ENCODE measurements at places on chromosomes 5 and 9.
A peak's percentile ranks its signal among the peaks of the same experiment; 100 is the strongest.

DNA sequence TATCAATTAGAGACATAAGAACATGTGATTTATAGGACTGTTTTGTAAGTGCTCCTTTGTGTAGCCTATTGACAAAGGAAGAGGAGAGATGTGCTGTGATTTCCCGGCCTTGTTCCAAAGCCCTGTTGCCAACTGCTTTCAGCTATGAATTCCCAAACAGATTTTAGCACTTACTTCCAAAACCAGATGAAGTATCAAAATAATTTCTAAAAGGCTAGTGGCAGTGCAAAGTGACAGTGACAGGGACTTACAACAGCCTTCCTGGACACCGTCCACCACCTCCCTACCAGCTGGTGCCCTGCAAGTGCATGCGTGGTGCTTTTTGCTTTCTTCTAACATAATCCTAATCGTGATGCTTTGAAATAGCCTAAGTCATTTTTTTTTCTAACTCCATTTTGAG, 254.1 kb upstream of the ACTBL2 start:
- no peak for DNase-seq

DNA sequence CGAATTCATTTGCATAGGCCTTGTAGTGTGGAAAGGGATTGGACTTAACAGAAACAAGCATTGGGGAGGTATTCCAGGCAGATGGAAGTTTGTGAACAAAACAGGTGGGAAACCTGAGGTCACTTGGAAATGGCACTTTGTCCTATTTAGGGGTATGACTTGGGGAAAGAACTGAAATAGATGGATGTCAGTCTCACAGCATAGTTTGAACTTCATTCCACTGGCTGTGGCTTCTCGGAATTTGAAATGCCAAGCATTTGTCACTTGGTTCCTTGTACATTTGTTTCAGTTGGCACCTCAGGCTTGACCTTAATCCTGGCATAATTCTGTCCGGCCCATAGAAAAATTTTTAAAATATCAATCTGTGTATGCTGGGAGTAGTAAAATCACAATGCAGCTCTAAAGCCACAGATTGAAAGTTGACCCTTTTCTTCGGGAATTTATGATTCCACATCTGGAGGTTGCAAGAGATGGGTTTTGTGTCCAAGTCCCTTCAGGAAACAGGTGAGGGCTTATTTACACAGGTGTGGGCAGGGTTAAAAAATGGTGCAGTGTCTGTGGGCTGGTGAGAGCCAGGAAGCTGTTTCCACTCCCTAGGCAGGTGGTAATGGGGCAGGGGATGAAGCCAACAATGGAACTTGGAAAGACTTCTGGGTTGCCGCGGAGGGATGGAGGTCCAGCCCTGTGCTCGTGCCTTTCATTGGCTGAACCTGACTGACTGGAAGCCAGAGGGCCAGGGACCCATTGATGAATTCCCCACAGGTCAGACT, 39.2 kb upstream of the PDE8B start:
- DNase-seq = no peak

- no peak for DNase-seq
Measured at GRCh38 chr5:124453221-124454051, 293.0 kb downstream of the ZNF608 start.

- peak; percentile 48 for DNase-seq
Measured at GRCh38 chr5:81749561-81750307, 1.2 kb downstream of the SSBP2 start.

GRCh38 chr5:172979778-172980177, 3.8 kb upstream of the ATP6V0E1 start:
- DNase-seq = no peak

DNA sequence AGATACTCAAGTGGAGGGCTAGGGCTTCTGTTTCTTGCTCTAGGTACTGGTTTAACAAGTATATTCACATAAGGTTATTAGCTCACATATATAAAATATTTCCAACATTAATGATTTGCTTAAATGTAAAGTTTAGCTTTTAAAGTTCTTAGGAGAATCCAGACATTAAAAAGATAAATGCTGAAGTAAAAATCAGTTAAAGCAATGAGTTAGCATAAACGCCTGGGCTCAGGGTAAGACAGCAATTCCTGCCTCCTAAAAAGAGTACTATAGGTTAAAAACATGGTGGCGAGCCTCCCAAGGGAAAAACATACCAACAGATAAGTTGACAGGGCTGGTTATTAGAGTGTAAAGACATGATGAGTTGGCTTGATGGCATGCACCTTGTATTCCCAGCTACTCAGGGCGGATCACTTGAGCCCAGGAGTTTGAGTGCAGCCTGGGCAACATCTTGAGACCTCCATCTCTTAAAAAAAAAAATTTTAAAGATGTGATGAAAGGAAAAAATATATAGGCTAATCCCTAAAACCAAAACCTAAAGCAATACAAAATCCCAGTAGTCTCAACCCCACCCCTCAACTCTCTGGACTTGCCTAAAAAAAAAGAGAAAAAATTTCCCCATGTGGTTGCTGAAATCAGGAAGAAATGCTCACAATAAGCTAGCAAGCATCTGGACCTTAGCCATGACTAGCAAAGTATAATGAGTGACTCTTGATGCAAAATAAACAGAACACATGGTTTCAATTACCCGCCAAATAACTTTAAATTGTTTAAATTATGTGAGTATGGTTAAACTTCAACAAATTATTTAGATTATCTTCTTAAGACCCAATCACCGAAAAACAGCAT, 3.6 kb downstream of the GOLPH3 start:
- no peak for DNase-seq

DNA sequence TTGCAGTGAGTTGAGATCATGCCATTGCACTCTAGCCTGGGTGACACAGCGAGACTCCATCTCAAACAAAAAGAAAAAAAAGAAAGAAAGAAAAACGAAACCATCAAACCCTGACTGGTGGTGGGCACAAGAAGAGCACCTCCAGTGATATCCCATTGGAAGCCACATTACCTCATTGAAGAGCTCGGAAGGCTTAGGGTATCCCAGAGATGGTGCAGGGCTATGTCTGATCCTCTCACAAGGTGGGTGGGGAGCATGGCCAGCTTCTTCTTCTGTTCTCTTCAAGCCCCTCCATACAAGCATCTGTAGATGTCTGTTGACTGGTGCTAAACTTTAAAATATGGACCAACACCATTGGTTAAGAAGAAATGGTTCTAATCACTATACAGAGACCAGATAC, 45.8 kb downstream of the GAS1 start:
- no peak for DNase-seq

GRCh38 chr5:31124651-31125305, 68.7 kb upstream of the CDH6 start:
- DNase-seq = no peak

DNA sequence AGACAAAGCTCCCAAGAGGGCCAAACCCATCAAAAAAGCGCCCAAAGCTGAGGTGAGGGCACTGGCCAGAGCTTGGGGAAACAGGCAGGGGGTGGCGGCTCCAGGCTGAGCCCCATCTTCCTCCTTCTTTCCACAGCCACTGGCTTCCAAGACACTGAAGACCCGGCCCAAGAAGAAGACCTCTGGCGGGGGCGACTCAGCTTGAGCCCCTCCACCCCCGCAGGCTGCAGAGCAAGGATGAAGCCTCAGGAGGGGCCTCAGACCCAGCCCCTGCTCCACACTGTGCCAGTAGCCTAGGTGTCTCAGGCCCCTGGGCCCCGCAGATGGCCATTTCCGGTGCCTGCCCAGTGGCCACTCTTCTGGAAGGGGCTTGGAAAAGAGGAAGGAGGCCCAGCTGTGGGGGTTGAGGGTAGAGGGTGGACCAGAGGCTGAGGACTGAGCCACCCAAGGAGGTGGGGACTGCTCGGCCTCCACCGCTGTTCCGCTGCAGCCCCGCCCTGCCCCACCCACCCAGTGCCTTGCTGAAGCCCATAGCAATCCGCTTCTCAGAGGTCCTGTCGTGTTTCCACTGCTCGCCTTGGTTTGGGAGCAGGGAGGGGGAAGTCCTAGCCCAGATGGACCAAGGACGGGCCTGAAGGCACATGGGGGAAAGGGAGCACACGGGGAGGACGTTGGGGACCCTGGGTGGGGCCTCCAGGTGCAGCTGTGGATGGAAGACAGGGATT, 6.9 kb downstream of the REEP2 start:
- DNase-seq = no peak

GRCh38 chr9:91102269-91102668, 259.4 kb downstream of the AUH start:
- DNase-seq = no peak

GRCh38 chr9:92970467-92970923, 23.2 kb downstream of the FGD3 start:
- no peak for DNase-seq

DNA sequence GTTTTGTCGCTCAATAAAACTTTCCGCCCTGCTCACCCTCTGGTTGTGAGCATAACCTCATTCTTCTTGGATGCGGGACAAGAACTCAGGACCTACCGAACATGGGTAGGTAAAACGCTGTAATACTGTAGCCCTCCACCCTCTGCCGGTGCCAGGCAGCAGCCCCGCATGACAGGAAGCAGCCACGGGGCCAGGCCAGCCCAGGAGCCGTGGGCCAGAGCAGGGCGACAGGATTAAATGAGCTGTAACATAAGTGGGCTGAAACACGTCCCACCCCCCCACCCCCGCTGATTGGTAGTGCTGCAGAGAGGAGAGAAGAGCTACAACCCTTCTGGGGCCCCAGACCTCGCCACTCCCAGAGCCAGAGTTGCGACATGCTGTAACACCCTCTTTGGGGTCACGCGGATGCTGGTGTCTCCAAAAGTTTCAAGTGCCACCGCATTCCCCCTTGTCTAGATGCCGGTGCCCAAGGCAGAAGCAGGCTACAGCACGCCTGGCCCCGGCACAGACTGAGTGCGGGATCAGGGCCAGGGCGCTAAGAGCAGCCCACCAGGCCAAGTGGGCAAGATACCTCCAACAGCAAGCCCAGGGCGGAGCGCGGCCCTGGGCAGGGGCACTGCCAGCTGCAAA, 81.8 kb downstream of the FBXW11 start:
- DNase-seq = no peak

DNA sequence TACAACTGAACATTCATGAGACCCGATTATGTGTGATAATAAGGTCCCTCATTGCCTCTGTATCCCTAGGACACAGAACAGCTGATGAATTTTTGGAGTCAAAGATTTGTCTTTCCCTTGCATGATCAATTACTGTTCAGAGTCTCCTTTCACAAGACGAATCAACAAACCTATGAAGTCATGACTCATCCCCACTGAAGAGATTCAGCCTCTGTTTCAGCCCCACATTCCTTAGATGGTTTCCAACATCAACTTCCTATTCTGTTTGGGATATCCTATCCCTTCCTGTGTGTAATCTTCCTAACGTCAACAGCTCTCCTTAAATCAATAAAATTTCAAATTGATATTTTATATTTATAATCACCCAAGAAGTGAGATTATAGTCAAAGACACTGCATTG, 199.0 kb downstream of the DNAH5 start:
- DNase-seq = no peak

DNA sequence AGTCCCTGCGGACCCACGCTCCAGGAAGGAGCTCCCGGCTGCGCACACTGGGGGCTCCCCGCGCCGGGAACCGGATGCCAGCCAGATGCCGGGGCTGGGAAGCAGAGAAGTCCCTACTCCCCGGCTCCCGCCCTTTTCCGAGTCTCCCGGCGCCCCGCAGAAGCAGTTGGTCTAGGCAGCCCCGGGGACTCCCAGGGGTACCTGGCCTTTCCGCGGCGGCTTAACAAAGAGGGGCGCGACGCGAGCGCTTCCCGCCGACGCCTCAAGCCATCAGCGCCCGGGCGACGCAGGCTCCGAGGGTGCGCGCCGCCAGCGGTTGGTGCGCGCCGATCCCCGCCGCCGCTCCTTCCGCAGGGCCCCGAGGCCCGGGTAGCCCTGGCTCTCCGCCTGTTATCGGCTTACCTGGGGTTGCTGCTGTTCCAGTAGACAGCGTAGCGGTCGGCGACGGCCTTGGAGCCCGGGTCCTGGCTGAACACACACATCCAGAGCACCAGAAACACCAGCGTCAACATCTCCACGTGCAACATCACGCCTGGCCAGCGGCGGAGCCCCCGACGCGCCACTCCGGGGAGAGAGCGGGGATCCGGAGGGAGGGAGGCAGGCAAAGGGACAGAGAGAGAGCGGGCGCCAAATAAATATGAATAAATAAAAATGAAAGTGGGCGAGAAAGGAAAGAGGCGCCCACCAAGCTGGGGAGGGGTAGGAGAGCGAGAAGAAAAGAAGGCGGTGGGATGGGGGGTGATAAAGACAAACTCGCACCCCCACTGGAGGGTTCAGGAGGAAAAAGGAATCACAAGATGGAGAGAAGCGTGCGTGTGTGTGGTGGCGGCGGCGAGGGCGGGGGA, 428 bp downstream of the EFNA5 start:
- no peak for DNase-seq

GRCh38 chr9:108673386-108673785, 182.4 kb downstream of the ACTL7B start:
- DNase-seq = no peak

Data from C1 segment of cervical spinal cord (tissue), 14 donors.